CD14-positive monocyte (primary cell): ENCODE measurements at places on chromosomes 16 and 17. TPM values are rescaled to one million over a fixed set of nuclear protein-coding genes. Genes with fewer than 3 reads are reported as not detected.

GRCh38 chr17:74805591-74805991, 29.4 kb upstream of the NAT9 start:
- no peak for DNase-seq

DNA sequence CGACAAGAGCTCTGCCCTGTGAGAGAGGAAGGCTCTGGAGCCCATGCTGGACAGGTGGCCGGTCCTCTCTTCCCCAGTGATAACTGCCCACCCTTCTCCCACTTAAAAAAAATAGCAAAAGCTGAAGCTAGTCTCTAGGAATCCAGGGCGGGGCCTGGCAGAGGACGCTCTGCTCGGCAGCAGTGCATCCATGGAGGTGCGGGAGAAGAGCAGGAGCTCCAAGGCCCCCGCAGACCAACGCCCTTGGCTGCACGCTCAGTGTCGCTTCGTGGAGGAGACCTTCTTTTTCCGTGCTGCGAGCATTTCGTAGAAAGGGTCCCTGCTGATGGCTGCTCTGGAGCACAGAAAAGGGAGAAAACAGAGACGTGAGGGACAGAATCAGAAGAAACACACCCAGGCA, 98.6 kb upstream of the DNAH17 start:
- DNase-seq = no peak

The SEBOX gene
- polyA plus RNA-seq = not detected

DNA sequence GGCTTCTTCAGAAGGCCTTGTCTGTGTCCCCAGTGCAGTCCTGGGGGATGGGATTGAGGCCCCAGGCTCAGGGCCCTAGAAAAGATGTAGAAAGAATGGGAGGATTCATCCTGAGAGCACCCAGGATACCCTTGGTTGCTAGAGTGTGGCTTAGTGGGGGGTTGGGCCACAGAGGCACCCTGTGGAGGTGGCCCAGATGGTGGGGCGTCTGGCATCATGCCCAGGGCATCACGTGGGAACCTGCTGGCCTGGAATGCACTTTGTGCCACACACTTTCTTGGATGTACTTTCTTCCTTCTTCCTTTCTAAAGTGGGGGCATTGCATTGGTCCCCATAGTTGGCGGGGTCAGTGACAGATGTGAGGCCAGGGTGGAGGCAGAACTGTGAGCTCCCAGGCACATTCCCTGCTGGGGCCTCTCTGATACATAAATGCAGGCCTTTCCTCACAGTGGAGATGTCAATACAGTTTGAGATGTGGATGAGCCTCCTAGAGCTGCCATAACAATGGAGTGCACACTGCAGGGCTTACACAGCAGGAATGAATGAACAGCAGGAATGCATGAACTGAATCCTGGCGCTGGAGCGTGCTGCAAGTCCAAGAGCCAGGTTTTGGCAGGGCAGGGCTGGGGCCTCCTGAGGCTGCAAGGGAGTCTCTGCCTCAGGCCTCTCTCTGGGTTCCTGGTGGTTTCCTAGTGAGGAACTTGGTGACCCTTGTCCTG, 43.3 kb downstream of the MGAT5B start:
- DNase-seq = no peak

DNA sequence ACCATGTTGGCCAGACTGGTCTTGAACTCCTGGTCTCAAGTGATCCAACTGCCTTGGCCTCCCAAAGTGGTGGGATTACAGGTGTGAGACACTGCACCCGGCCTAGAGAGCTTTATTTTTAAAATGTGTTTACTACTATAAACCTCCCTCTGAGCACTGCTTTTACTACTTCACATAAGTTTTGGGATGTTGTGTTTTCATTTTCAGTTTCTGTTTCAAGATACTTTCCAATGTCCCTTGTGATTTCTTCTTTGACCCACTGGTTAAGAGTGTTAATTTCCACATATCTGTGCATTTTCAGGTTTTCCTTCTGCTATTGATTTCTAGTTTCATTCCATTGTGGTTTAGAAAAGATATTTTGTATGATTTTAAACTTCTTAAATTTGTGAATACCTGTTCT, 74.4 kb downstream of the NETO2 start:
- DNase-seq = no peak

GRCh38 chr17:58630883-58631522, 60.8 kb downstream of the TEX14 start:
- DNase-seq = no peak

- DNase-seq = no peak
Observed at GRCh38 chr16:17293813-17294558, 176.8 kb downstream of the XYLT1 start.

The EMP2 gene
- not detected for polyA plus RNA-seq
